Cortex of kidney (tissue), 1 donor: ENCODE measurements at places on chromosomes 1 and 21.

DNA sequence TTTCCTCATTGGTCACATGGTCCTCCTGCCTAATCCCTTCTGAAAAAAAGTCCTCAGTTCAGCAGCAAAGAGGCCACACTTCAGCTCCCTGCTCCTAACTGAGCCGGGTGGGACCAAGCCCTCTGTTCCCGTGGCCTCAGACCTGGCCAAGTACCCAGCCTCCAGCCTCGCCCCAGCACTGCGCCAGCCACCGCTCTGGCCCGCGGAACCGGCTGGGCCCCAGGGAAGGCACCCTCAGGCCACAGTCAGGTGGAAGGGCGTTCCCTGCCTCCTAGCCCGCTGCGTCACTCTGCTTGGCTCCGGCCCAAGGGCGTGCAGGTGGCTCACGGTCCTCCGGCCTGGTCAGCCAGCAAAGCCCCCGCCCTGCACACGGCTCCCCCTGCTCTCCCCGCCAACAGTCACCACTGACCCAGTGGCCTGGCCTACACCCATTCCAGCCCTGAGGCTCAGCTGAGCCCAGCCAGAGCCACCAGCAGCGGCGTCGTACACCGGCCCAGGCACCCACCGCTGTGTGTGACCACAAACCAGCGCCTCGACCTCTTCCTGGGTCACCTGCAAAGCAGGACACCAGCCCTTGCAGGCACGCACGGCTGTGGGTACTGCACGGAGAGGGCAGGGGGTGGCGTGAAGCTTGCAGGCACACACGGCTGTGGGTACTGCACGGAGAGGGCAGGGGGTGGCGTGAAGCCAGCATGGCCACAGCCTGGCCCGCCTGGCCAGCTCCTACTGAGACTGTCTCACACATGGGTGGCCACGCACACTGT is 19.4 kb downstream of the NADK start:
- DNase-seq: no peak

GRCh38 chr1:174769961-174770549 is 229.7 kb upstream of the CACYBP start:
- DNase-seq: no peak

DNA sequence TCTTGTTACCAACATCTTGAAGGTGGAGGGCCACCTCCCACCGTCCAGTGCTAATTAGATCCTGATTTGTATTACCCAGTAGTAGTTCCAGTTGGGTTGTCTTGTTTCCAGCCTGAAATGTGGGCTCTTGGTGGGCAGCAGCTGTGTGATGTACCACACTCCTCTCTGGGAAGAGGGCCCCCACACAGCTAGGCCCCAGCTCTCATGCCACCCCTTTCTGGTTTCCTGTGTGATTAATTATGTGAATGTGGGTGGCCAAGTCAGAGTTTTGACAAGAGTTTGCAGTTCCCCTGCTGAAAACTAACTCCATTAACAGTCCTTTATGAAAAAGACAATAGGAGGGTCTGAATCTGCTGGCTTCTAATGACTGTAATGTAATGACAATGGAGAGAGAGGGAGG is 3.8 kb downstream of the HMGB4 start:
- no peak for DNase-seq

DNA sequence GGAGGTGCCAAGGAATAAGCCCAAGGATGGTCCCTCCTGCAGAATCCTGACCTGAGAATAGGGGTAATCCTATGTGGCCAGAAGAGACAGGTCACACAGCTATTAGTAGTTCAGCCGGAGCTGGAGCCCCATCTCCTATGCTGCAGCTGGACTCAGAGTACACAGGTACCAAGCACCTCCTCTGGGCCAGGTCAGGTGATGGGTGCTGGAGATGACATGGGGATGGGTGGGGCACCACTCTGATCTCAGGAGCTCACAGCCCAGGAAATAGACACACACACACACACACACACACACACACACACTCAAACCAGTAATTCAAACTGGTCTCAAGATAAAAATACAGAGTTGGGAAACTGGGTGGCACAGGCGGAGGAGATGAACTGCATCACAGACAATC is 54.2 kb upstream of the SSBP3 start:
- DNase-seq: no peak

GRCh38 chr1:160859166-160859565 is 3.5 kb downstream of the CD244 start:
- DNase-seq: no peak

DNA sequence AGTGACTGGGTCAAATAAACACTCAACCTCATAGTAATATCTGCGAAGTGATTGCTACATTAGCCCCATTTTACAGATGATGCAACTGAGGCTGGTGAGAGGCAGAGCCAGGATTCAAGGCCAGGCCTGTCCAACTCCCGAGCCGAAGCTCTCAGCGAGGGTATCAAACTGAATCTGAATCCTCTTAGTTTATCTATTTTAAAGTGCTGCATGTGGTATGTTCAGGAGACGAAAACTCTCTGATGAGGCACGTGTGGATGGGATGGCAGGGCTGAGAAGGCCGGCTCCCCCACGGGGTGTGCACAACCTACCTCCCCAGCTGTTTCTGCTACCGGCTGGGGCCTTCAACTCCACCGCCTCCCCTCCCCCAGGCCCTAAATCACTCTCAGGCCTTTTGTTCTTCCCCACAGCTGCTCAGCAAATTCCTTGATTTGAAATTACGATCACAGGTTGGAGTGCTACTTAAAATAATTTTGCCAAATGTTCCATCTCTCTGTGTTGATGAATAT is 171.8 kb downstream of the TOMM20 start:
- no peak for DNase-seq

GRCh38 chr21:25563361-25564116 is 43.7 kb downstream of the MRPL39 start:
- no peak for DNase-seq

- DNase-seq: no peak
These were observed 167.1 kb upstream of the JUN start for GRCh38 chr1:58950897-58951296.

DNA sequence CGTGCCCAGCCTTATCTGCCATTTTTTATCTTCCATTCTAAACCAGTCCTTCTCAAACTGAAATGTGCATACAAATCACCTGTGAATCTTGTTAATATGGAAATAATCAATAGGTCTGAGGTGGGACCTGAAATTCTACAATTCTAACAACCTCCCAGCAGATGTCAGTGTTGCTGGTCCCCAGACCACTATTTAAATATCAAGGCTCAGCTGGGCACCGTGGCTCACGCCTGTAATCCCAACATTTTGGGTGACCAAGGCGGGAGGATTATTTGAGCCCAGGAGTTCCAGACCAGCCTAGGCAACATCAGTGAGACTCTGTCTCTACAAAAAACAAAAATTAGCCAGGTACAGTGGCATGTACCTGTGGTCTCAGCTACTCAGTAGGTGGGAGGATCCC is 4.1 kb downstream of the UQCRHL start:
- DNase-seq: no peak

DNA sequence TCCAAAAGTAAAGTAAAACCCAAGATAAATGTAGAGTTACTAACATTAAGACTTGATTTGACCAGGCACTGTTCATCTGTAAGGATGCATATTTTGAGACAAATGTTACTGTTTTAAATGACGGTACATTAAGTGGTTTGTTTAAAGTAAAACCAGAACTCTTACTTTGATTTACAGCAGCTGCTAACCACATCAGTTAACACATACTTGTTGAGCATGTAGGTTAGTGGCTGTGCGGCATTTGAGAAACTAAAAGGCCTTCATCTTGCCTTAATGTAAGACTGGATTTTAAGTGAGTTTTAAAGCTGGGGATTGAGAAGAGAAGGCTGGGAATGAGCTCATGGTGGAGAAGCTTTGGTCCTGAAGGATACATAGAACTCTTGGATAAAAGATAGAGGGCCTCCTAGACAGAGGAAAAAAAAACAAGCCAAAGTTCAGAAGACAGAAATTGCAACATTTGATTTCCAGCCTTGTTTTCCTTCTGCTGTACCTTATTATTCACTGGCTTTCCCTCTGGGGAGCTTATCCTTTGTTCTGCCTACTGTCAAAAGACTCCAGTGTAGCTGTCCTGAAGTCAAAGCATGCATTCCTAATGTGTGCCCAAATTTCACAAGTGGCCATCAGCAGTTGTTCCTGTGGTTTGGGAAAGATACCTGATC is 66.6 kb downstream of the MTR start:
- no peak for DNase-seq

DNA sequence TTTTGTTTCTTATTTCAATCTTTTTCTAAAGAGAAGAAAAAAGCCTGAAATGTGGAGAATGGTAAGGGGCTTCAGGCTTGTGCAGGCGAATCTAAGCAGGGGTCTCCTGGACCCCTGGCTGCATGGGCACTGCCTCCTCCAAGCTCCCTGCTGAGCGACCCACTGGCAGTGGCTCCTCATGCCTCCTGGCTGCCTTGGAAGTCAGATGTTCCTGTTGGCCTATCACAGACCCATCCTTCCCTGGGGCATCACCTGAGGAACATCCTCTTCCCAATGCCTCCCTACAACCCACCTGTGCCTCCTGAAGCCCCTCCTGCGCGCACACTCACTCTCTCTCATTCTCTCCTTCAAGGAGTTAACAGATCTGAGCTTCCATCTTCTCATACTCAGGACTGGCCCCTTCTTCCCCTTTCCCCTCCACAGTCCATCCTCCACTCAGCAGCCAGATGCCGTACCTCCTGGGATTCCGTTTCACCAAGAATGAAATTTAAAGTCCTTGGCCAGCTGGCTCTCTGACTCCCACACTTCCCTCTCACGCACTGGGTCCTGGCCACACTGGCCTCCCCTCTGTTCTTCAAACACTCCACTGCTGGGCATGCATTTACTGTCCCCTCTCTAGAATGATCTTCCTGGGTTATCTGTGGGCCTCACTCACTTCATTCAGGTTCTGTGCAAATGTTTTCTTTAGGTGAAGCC is 41.7 kb downstream of the AZIN2 start:
- no peak for DNase-seq

DNA sequence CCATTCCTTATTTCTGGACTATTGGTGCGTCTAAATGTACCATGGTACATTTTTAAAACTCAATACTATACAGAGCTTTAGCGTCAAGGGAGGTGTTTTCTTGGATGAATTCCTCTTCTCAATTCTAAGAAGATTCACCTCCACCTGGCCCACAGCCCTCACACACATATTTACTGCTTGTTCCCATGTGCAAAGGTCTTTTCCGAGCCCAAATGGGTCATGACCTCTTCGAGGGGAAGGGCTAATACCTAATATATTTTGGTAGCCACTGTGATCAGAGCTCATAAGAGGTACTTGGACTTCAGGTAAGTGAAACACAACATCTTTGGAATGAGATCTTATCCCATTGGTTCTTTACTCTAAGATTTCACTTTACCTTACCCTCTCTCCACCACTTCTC is 205.9 kb downstream of the SDCCAG8 start:
- DNase-seq: no peak

DNA sequence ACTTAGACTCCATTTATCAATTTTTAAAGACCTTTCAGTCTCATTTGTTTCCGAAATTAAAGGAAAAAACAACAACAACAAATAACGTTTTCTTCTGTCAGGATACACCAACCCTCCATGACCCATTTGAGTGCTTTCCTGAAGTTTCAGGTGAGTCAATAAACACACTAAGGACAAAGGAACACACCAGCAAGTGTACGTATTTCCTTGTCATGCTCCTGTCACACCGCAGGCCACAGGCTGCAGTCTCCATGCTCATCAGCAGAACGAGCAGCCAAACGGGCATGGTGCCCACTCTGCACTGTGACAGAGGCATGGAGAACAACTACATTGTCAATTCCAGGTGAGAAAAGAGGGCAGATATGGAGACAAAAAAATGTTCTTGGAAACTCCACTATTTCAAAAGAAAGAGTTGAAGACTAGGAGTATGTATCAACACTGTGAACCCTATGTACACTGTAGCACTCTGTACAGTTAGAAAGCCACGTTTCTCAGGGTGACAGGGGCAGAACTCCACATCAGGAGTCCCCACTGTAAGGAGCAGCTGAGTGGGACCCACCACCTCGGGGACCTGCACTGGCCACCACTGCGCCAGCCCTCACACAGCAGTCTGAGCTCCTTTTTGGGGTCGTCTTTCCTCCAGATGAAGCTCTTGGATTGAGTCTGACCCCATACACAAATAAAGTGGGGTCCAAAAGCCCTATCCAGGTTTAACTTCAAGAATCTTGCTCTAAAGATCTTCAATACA is 2.6 kb downstream of the PTTG1IP start:
- no peak for DNase-seq

GRCh38 chr1:214678386-214678785 is 75.4 kb downstream of the CENPF start:
- DNase-seq: no peak

DNA sequence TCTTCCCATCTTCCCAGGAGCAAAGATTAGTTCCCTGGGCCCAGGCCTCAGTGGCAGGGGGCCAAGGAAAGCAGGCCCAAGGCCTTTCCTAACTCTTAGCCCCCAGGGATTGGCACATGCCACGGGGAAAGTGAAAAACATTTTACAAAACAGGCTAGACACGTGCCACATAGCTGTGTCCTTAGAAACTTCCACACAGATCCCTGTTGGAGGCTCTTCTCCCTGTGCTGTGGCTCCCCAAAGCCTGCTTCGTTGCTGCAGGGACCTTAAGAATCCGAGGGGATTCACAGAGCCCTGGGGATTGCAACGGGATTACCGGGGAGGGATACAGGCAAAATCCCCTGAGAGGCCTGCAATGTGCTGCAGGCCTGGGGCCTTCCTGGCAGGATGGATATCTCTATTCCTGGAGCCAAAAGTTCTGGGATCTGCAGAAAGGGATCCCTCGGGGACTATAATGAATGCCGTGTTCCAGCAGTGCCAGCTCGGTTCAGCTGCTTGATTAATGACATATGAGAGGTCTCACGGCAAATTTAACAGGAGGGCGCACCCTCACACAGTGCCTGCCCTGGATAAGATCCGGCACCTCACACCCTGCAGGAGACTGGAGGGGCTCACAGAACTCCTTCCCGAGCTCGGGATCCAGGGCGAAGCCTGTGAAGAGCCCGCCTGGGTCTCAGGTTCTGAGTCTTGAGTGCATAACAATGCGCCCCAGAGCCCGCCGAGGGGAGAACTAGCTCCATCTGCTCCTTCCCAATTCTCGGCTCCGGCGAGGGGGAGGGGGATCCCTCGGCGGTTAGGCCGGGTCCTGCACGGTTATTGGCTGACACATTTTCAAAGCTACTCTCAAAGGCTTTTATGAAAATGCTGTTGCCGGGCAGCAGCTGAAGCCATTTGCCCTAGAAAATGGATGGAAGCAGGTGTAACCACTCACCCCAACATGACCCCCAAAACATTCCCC is 15.3 kb upstream of the RGS8 start:
- no peak for DNase-seq
